ENCODE measurements at places on chromosomes 3 and 15. TPM values are rescaled to one million over a fixed set of nuclear protein-coding genes. Genes with fewer than 3 reads are reported as not detected.

DNA sequence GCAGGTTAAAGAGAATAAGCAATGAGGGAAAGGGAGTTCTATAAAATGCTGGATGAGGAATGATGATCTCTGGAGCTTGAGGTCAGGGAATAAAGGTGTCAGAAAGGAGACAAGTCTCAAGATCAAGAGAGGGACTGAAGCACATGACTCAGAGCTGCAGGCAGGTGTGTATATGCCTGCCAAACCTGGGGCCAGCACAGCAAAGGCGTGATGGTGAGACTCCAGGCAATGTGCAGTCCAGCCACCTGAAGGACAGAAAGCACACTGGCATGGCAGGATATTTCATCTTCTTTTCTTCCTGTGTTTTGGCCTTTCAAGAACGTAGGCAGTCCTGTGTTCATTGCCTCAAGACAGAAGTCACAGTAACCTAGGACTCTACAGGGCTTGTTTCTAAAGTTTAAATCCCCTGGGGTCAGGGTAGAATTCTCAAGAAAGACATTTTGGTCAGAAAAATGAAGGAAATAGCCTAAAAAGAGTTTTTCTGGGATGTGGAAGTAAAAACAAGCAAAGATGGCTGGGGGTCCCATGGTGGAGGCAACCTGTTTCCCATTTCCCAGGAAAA is 55.5 kb upstream of the TOPAZ1 start:
- H3K27me3 ChIP-seq = peaks cover 25% of the 10 kb centered on the region
- no peak for DNase-seq
- no peaks in the 10 kb centered on the region for H3K36me3 ChIP-seq

DNA sequence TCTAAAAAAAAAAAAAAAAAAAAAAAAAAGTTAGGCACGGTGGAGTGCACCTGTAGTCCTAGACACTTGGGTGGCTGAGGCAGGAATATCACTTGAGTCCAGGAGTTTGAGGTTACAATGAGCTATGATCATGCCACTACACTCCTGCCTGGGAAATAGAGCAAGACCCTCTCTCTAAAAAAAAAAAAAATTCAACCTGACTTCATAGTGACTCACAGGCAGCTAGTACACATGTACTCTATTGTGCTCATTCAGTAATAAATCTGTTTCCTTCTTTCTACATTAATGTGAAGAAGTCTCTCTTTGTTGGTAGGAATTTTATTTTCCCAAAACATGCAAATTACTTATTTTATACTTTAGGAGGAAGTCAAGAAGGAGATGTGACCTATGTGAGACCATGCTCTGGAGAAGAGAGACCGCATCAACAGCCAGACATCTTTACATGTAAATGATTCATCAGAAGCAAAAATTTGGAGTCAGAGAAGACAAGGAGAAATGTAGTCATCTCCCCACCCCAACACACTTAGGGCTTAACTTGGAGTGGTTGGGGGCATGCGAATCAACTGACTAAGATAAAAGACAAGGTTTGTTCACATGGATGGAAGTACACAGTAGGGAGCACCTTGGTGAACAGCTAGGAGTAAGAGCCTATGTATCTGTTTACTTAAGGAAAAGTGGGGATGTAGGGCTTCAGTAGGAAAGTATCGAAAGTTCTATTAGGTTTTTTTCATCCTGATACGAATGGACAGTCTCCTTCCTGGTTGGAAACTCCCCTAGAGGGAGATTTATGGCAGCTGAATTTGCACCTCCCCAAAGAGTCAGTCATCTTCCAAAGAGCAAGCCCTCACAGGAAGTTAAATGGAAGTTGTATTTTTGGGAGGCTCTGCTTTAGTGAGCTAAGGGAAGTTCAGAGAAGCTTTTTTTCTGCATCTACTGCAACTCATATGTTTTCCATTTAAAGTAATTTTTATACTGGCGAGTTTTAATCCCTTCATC is 23.0 kb upstream of the NMD3 start:
- H3K36me3 ChIP-seq = no peaks in the 10 kb centered on the region
- peaks cover 6% of the 10 kb centered on the region for H3K27me3 ChIP-seq
- H3K4me1 ChIP-seq = no peaks in the 10 kb centered on the region
- no peak overlapping the region for H3K27ac ChIP-seq

GRCh38 chr15:28123408-28124023 is 24.4 kb upstream of the OCA2 start:
- peak; percentile 71 for DNase-seq
- H3K4me1 ChIP-seq = no peaks in the 10 kb centered on the region
- no peak overlapping the region for H3K27ac ChIP-seq
- H3K27me3 ChIP-seq = no peaks in the 10 kb centered on the region
- H3K4me3 ChIP-seq = no peak overlapping the region

GRCh38 chr15:85381850-85382751 is 1.7 kb downstream of the AKAP13 start:
- H3K4me3 ChIP-seq = peak overlapping the region; percentile 83
- no peak for DNase-seq
- H3K4me1 ChIP-seq = peaks cover 48% of the 10 kb centered on the region
- no peaks in the 10 kb centered on the region for H3K27me3 ChIP-seq
- peak overlapping the region; percentile 43 for H3K27ac ChIP-seq

- H3K27me3 ChIP-seq = no peaks in the 10 kb centered on the region
- no peaks in the 10 kb centered on the region for H3K36me3 ChIP-seq
- DNase-seq = no peak
- no peak overlapping the region for H3K4me3 ChIP-seq
- H3K27ac ChIP-seq = no peak overlapping the region
These were observed 13.3 kb upstream of the TNFSF10 start for GRCh38 chr3:172536505-172536904.

GRCh38 chr3:71402911-71403310 is 180.6 kb downstream of the FOXP1 start:
- no peaks in the 10 kb centered on the region for H3K27me3 ChIP-seq
- DNase-seq = no peak
- H3K4me1 ChIP-seq = peaks cover 77% of the 10 kb centered on the region
- H3K27ac ChIP-seq = peak overlapping the region; percentile 84

GRCh38 chr15:96351761-96352603 is 21.5 kb downstream of the NR2F2 start:
- H3K4me1 ChIP-seq = peaks cover 9% of the 10 kb centered on the region
- H3K27ac ChIP-seq = no peak overlapping the region
- no peak overlapping the region for H3K4me3 ChIP-seq
- DNase-seq = no peak

DNA sequence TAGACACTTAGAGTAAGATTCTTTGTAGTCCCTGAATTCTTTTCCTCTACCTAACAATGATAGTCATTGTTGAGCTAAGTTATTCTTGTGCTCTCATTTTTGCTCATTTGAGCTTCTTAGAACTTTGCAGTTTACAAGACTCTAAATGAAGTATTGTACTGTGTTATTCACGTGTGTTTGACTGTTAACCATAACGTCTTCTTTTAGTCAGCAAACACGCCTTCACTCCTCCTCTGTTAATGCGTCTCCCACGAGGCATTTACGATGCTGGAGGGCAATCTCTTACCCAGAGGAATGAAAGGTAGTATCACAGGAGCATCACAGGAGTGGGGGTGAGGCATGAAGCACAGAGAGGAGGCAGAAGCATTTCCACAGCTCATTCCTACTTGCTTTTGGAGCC is 14.8 kb upstream of the P2RY14 start:
- H3K36me3 ChIP-seq = no peaks in the 10 kb centered on the region
- no peak for DNase-seq
- peaks cover 7% of the 10 kb centered on the region for H3K27me3 ChIP-seq
- H3K27ac ChIP-seq = no peak overlapping the region

- H3K4me1 ChIP-seq = peaks cover 3% of the 10 kb centered on the region
- DNase-seq = no peak
- H3K27ac ChIP-seq = no peak overlapping the region
- no peaks in the 10 kb centered on the region for H3K36me3 ChIP-seq
- H3K27me3 ChIP-seq = peaks cover 5% of the 10 kb centered on the region
These were observed 22.2 kb upstream of the TXNRD3 start for GRCh38 chr3:126676919-126677705.

Gene MYZAP
- not detected for total RNA-seq

Gene GPR149
- not detected for total RNA-seq

Gene MEX3B
- 0.69 TPM for total RNA-seq
